ENCODE measurements at places on chromosomes 5 and 9.

DNA sequence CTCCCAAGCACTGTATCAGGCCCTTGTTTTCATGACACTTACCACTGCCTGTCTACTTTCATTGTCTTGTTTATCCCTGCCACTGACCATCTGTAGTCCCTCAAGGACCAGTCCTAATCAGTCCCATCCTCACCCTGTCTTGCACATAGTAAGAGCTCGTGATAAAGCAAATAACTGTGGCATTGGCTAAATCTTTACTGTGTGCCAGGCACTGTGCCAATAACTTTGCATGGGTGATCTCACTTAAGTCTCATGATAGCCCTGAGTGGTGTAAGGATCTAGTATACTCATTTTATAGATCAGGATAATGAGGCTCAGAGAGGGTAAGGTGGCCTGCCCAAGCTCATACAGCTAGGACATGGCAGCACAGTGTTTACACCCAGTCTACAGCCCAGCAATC lies 5.6 kb downstream of the CDX1 start:
- DNase-seq = no peak

GRCh38 chr9:21782205-21782604 lies 20.2 kb upstream of the MTAP start:
- DNase-seq = no peak

- no peak for DNase-seq
Observed at GRCh38 chr5:124199893-124200292, 546.5 kb downstream of the ZNF608 start.

DNA sequence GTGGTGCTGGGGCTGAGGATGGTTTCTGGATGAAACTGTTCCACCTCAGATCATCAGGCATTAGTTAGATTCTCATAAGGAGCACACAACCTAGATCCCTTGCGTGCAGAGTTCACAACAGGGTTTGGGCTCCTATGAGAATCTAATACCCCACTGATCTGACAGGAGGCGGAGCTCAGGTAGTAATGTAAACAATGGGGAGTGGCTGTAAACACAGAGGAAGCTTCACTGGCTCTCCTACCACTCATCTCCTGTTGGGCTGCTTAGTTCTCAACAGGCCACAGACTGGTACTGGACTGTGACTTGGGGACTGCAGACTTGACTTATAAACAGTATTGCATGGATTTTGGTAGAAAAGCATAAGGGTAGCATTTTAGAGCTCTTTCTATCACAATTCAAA lies 870.7 kb upstream of the CDH10 start:
- no peak for DNase-seq

DNA sequence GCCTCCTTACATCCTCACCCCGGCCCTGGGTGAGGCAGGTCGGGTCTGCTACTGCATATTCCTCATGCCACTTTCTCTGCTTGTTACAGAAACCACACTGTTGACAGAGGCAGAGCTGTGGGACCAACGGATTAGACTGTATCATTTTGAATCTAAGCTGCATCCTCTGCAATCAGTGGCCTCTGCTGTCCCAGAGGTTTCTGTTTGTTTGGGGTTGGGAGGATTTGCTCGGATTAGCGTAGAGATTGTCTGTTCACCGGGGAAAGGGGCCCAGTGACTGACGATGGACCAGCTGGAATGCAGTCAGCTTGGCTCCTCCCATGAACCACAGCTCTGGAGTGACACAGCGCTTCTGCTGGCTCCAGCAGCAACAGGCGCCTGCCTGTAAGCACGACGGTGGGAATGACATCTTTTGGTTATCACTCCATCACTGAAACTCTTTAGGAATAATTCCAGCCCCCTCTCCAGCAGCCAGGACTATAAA lies 37.3 kb upstream of the ADRA1B start:
- DNase-seq = no peak

DNA sequence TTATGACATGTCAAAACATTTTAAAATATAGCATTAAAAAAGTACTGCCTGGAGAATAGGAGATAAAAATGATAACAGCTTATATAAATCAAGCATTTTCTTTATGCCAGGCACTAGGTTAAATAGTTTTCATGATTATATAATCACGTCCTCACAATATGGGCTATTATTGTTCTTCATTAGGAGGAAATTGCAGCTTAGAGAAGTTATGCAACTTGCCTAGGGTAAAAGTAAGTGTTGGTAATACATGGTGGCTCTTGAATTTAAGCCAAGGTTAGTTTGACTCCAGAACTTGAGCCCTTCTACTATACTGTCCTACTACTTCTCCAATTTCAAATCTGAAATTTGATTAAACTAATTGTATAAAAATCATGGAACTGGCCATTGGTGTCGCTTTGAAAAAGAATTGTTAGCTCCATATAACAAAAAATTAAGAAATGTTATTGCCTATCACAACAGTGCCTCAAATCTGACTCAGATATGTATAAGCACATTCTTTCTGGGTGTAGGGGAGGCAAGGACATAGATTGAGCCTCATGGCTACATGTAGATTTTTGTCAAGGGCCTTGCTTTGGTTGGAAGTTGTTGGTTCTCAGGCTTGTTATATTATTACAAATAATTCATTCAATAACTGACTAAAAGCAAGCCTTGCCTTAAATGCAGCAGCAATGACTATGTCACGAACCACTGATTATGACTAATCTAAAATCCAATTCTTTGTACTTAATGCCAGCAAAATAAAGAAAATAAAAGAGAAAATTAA lies 223.5 kb upstream of the DAB2 start:
- no peak for DNase-seq

GRCh38 chr9:130823435-130823834 lies 11.6 kb upstream of the ABL1 start:
- no peak for DNase-seq

DNA sequence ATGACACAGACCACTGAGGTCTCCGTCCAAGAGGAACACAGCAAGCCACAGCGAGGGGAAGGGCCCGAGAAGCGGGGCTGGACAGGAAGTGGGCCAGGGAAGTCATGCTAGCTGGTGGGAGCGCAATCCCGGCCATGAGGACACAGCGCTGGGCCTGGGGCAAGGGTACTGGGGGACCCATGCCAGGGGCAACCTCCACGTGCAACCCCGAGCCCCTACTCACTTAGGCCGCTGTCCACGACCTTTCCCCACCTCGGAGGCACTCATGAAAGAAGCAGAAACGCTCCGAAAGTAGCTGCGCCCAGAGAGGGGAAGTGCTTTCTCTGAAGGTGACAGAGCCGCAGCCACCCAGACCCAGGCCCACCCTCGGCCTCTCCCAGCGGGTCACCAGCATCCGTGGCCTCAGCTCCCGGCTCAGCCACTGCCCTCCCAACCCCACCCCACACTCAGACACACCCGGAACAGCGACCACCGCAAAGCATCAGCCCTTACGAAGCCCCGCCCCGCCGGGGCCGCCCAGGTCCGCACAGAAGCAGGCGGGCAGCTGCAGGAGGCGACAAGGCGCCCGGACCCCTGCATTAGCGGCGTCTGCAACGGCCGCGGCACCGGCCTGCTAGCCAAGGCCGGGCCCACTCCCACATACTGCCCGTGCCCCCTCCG lies 782 bp downstream of the BICD2 start:
- DNase-seq = peak; percentile 34

DNA sequence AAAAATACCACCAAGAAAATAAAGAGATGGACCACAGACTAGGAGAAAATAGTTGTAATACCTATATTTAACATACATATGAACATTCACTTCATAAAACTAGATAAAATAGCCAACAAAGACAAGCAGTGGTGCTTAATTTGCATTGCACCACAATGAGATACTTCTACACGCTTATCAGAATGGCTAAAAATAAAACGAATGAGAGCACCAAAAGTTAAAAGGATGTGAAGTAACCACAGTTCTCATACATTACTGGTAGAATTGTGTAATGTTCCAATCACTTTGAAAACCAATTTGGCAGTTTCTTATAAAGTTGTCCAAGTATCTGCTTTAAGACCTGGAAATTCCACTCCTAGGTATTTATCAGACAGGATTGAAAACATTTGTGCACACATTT lies 198.9 kb upstream of the SGCD start:
- no peak for DNase-seq

- no peak for DNase-seq
Observed at GRCh38 chr5:97877588-97877987, 694.5 kb upstream of the RIOK2 start.

GRCh38 chr5:88842784-88843183 lies 40.2 kb downstream of the MEF2C start:
- no peak for DNase-seq
